ENCODE measurements at places on chromosomes 5 and 9.
A peak's percentile ranks its signal among the peaks of the same experiment; 100 is the strongest.

- DNase-seq, result peak; percentile 68
Measured at GRCh38 chr9:115952430-115953292, 200.9 kb upstream of the PAPPA start.

DNA sequence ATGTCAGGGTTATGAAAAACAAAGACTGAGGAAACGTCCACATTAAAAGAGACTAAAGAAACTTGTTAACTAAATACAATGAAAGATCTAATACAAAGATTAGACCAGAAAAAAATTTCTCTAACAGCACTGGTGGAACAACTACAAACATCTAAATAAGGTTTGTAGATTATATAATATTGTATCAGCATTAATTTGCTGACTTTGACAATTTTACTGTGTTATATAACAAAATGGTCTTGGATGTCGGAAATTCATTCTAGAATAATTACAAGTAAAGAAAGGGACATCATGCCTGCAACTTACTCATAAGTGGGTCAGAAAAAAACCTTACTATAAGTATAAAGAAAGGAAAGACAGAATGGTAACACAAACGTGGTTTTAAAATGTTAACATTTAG, 50.1 kb downstream of the PJA2 start:
- DNase-seq, result no peak

DNA sequence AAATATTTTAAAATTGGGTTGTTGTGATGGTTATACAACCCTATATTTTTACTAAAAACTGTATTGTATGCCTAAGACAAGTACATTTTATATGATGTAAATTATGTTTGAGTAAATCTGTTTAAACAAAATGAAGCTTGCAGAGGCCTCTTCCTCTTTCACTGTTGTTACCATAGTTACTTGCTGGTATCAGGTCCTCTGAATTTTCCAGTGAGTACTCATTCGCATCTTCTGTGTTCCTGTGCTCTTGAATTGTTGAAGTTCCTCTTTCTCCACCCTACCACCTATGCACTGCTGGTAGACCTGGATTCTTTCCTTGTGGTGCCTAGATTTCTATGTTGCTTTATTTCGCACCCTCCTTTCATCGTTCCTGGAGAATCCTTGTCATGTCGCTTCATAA, 938.5 kb upstream of the ACO1 start:
- no peak for DNase-seq

- no peak for DNase-seq
Measured at GRCh38 chr5:144125163-144125726, 45.2 kb downstream of the YIPF5 start.

DNA sequence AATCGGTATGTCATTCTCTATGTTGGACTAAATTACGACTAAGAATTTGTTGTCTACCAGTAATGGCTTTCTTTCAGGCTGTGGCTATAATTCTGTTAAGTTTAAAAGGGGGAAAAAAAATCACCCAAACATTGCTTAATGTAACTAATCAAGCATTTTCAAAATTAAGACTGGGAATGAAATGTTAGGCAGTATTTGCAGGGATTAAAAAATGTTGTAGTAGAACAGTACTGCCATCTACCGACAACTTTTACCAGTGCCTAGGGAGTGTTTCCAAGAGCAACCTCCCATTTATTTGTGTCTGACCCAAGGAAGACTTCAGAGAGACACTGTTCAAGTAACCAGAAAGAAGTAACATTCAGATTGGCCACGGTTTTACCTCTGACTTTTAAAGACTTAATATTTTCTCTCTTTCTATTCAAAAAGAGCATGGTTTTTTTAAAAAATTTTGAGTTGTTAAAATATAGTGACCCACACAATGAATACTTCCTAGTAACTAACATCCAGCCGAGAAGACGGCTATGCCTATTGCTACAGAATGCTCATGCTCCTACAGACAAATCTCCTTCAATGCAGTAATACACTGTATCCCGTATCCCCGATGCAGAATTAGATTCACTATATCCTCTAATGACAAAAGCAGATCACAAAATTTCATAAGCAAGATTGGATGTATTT, 92.4 kb downstream of the ARL15 start:
- DNase-seq, result peak; percentile 33

GRCh38 chr5:133859073-133859472, 109.4 kb downstream of the C5orf15 start:
- DNase-seq, result no peak

- DNase-seq, result no peak
Measured at GRCh38 chr5:2737273-2738155, 14.0 kb downstream of the IRX2 start.

- no peak for DNase-seq
Measured at GRCh38 chr5:177426566-177427210, at the start of gene GRK6. GRK6 (plus strand) TSS chr5:177426676; CDS start chr5:177426846, 170 bp downstream.

DNA sequence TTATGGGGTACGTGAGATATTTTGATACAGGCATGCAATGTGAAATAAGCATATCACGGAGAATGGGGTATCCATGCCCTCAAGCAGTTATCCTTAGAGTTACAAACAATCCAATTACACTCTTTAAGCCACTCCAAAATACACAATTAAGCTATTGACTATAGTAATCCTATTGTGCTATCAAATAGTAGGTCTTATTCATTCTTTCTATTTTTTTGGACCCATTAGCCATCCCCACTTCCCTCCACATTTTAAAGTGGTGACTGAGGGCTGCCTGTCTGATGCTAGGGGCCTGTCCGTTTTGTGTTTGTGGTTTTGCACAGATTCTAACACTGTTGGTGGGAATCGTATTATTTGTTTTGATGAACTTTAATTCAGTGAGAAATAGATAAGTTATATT, 129.7 kb upstream of the DHFR start:
- DNase-seq, result no peak

DNA sequence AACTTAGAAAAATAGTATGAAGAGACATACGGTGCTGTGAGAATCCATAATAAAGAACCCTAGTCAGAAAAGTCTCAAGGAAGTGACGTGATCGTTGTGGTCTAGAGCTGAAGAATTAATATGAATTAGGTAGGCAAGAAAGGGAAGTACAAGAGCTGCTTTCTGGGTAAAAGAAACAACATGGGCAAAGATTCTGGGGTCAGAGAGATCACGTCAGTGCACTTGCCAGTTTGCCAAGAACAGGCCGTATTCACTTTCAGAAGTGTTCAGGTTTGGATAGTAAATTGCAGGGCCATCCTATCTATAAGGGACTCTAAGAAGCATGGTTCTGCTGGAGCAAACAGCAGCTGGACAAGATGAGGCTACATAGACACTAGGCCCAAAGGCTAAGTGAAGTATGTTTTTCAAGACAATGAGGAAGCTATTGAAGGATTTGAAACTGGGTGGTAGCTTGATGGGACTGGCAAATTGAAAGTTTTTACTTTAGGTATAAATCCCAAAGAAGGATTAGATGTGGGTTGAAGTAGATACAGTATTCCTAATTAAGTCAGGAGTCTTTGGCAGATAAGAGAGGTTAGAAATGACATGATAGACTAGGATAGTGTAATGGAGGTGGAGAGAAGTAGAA, 4.8 kb upstream of the CHD1 start:
- no peak for DNase-seq

DNA sequence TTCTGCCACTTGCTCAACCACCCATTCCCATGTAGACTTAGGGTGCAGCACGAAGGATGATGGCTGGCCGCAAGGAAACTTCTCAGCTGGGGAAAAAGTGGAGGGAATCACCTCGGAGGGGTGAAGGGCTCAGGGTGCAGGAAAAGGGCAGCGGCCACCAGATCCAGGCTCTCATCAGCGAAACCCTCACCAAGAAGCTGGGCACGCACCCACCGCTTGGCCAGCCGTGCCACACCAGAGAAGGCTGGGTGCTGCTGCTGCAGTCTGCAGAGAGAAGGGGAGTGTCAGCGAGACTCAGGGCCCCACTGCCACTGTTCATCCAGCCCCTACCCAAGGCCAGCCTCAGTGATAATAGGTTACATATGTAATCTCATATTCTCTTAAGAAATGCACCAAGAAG, 8.6 kb downstream of the NOL6 start:
- no peak for DNase-seq

- DNase-seq, result no peak
Measured at GRCh38 chr5:180591311-180591887, at the start of gene SCGB3A1. SCGB3A1 (minus strand) TSS chr5:180591499; CDS start chr5:180591462, 37 bp downstream.

DNA sequence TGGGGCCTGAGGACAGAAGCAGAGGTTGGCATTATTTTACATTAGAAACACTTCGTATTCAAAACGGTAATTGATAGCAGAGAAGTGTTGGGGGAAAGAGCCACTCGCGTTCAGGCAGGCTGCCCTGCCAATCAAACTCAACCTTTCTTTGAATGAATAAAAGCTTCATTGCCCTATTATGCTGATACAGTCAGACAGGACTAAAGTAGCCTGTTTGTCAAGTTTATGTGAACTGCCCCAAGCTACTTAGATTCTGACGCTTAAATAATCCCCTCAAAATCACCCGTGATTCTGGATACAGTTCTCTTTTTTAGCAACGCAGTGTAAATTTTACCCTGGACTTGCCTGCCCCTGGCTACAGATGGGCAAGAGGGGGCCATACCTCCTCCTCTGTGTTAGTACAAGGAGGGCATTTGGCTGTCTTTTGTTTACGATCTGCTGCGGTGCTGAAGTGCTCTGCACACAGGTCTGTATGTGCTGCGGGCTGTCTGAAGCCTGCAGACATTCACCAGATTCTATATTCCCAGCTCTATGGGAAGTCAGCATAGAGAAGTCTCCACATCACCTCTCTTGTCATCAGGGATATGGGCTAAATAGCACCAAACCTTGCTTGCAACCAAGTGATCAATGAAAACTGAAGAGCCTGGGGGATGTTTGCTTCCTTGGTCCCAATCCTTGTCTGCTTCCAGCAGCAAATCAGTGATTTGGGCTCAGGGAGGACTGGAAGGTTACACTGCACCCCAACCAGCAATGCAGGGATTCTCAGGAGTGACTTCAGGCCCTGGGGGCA, 218.4 kb downstream of the EBF1 start:
- DNase-seq, result no peak

DNA sequence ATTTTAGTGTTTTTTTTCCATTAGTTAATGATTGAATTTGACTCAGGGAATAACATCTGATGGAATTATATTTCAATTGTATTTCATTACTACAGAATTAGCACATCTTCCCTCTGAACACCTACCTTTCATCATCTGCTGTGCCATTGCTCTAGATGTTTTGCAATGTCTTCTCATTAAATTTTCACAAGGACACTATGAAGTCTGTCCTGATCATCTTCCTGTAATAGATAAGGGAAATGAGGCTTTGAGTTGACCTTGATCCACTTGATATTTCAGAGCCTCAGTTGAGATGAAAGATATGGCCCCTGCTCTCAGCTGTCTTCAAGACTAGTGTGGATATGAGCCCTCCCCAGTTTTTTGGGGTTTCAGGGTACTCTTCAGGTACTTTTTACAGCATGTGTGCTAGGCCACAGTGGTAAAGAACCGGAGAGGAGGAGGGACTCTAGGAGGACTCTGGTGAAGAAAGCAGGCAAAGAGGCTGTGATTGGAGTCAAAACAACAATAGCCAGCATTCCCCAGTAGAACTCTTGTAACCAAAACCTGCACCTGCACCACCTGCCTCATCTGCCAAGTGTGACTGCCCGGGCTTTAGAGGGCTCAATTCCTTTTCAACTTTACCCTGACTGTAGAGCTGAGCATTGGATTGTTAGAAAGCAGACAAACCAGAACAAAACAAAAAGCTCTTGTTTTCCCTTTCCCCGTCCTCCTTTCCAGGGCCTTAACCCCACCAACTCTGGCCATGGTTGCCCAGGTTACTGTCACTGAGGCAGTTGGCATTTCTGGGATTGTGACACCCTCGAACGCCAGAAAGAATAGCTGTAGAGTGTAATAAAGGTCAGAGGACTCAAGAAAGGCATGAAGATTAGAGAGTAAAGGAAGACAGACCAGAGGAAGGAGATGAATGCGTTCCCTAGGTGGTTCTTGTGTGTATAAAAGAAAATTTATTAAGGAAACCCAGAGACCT, 56.3 kb downstream of the ERAP1 start:
- DNase-seq, result no peak

- DNase-seq, result no peak
Measured at GRCh38 chr9:128254855-128255759, 20.7 kb downstream of the GOLGA2 start.

DNA sequence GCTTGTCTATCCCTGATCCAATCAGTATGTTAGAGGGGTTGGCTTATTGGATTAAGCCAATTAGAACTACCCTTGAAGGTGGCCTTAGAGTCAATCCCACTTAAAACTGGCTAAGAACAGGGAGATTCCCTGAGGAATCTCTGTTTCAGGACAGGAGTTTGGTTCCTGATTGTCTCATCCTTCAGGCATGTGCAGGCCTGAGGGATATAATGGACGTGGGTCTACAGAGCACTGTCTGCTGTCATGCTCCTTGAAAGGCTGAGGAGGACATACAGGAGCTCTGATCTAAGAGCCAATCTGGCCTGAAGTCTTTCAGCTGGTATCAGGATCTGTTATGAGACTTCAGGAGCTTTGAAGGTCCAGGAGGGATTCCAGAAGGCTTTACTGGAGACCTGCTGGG, 36.2 kb upstream of the PRXL2C start:
- no peak for DNase-seq

DNA sequence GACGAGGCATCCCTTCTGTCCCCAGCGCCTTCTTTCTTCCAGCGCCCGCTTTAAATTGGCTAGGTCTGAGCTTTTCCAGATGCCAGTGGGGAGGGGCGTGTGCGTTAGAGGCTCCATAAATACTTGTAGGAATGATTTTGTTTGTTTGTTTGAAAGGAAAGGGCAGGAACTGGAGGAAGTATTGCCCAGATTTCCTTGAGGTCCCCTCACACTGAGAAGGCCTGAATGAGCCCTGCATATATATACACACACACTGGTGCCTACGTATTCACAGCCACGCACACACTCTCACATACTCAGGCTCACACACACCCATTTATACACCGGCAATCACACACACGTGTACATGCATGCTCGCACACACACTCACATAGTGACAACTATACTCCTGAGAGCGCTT, 1.0 kb upstream of the SLIT3 start:
- DNase-seq, result no peak

DNA sequence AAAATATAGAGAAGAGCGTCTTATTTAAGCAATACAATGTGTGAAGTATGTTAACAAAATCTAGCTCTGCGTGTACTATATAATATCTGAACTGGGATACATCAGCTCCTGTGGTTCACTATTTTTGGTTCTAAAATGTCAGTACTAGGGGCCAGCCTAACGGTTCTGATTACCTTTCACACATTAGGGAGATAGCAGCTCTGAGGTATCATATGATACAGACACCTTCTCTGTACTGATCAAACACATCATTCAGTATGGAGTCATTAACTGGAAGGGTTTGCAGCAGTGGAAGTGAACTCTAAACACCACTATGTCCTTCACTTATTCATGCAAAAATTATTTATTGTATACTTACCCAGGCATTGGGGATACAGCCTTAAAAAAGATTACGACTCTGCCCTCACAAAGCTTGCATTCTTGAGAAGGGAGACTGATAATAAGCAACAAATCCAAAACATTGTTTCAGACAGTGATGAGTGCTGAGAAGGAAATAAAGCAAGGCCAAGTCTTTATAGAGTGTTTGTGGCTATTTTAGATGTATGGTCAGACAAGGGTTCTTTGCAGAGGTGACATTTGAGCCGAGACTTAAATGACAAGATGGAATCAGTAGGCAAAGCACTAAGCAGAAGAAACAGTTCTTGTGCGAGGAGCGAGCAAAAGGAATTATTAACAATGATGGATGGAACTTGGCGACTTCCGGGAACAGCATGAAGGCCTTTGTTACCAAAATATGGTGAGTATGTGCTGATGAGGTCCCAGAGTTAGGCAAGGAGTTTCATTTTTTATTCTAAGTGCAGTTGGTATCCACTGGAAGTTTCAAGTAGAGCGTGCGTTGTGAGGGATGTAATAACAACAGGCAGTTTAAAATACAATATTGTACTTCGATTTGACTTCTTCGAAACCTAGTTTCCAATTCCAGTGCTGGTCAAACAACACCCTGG, 1.8 kb upstream of the LNPEP start:
- DNase-seq, result peak; percentile 44

Data from HS-5 (cell line).